ENCODE measurements at places on chromosomes 11 and 22.

DNA sequence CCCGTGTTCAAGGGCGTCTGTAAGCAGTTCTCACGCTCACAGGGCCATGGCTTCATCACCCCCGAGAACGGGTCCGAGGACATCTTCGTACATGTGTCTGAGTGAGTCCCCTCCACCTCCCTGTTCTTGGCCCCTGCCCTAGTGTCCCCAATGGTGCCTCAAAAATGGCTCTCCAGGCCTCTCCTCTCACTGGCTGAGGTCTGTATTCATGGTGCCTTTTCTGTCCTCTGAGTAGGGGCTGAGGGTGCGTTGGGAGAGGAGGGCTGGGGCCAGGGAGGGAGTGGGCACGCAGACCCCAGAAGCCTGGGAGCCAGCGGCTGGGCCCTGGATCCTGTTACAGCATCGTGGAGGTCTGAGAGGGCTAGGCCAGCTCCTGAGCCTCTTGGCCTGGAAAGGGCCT lies 12.9 kb downstream of the CSDC2 start:
- no peak for DNase-seq

GRCh38 chr22:44025171-44026065 lies 1.3 kb downstream of the PARVB start:
- no peak for DNase-seq

DNA sequence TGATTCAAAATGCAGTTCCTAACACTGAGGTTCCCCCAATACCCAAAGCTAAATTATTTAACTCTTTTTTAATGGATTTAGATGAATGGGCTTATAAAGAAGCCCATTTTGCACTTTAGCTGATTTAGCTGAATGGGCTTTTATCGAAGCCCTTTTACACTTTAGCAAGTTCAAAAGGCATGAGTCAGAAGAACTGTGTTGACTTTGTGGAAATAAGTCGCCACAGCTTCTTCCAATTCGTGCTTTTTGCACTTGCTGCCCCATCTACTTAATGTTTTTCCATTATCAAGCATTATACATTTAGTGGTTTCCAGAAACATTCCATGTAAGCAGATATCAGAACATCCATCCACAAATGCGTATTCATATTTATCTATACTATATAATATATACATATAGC lies 20.5 kb upstream of the GRIA4 start:
- no peak for DNase-seq

DNA sequence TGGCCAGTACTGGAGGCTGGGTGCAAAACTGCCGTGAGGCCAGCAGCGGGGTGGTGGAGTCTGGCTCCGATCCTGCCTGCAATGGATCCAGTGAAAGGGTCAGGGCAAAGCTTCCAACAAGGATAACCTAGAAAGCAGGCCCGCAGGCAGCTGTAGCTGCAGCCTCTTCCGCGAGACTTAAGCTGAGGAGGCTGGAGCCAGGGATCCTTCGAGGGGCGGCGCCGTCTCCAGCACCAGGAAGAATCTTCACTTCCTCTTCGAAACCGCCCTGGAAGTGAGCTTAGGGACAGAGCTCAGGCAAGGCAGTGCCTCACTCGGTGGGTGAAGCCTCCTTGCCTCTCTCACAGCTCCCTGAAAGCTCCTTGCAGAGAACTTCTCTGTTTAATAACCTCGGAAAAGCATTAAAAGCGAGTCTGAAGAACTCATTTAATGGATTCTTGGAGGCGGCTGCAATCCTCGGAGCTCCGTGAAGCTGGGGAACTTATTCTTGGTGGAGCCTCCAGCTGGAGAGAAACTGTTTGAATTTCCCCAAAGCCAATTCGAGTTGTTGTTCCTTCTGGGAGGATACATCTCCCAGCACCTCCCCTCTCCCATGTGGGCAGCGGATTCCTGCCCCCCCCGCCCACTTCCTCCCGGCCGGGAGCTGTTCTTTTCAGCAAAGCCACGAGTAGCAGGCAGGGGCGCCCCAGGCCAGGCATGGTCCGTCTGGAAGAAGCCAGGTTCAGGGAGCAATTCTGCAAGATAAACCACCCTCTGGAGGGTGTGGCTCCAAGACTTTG lies 169.9 kb downstream of the CTTN start:
- no peak for DNase-seq

DNA sequence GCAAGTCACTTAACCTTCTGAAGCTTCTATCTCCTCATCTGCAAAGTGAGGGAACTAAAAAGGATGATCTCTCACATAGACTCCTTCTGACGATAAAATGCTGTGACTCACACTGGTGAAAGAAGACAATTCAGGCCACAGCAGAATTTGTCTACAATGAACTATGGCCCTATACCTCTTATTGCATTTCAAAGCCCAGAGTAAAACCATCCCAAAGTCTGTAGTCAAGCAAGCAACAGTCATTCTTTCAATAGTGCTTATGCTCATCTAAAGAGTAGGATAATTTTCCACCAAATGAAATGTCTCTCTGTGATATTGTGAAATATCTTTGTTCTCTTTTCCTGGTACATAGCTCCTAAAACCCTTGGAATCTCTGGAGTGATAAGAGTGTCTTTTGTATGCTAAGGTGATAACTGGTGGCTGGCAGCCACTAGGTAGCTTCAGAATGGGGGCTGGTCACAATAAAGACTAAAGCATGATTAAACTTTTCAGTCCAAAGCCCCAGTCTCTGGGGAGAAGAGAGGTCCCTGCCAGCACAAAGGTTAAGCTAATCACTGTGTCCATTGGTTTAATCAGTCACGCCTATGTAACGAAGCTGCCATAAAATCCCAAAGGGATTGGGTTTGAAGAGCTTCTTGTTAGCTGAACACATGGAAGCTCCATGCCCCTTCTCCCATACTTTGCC lies 30.8 kb downstream of the SYTL2 start:
- no peak for DNase-seq

GRCh38 chr22:43118953-43119458 lies 8.5 kb downstream of the BIK start:
- no peak for DNase-seq

DNA sequence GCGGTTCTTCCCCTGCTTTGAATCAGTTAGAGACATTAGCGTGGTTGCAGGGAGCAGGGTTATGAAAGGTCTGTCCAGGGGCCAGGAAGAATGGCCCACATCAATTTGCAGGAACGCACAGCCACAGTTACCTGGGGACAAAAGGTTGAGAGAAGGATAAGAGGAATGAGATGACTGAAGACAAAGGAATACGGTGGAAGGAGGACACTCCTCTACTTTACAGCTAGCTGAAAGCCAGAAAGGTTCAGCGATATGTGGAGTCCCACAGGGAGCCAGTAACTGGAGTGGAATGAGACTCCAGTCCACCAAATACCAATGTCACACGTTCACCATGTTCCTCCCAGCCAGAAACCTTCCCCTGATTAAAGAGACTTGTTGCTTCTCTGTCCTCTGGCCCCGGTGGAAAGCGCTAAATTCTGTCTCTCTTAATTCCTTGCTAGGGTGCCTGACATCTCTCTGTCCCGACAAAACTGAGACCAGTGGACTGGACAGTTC lies 10.7 kb downstream of the XNDC1N start:
- no peak for DNase-seq

- DNase-seq = no peak
Measured at GRCh38 chr11:70530010-70530409, 131.7 kb downstream of the CTTN start.

- DNase-seq = no peak
Measured at GRCh38 chr22:30038219-30038618, 42.0 kb upstream of the HORMAD2 start.

- DNase-seq = no peak
Measured at GRCh38 chr11:61966734-61967115, 709 bp downstream of the FTH1 start.

GRCh38 chr11:96091476-96091875 lies 167.6 kb upstream of the MTMR2 start:
- DNase-seq = no peak

DNA sequence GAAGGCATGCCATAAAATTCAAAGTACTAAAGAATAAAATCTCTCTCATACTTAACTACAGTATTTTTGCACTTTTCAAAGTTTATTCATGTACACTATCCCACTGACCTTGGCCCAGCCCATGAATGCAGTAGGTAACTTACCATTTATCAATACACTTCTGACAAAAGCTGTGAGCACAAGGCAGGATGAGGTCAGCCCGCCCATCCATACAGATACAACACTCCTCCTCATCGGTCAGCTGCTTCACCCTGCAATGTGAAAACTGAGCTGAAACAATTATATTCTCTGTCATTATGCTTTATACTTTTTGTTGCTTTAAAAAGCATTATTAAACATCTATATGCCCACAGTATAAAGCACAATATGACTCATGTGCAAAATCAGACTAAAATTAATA lies 22.1 kb downstream of the RNF141 start:
- DNase-seq = no peak

DNA sequence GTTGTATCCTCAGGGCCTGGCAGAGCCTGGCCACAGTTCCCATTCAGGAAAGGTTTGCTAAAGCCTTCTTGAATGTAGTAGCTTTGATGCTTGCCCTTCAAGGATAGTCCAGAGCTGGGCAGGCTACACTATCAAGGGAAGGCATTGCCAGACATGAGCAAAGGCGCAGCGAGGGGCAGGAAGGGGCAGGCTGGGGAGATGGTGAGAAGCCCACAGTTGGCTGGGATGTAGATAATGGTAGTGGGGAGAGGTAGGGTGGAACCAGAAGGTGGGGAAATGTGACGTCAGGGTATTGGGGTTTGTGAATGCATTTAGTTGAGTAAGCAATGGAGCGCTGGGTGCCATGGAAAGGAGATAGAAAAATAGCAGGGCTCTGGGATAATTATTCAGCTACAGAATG lies 28.6 kb downstream of the LRRC32 start:
- DNase-seq = no peak

GRCh38 chr22:35258191-35258988 lies 1.1 kb downstream of the HMGXB4 start:
- DNase-seq = no peak

GRCh38 chr22:24289114-24289513 lies 18.5 kb downstream of the SPECC1L start:
- no peak for DNase-seq

DNA sequence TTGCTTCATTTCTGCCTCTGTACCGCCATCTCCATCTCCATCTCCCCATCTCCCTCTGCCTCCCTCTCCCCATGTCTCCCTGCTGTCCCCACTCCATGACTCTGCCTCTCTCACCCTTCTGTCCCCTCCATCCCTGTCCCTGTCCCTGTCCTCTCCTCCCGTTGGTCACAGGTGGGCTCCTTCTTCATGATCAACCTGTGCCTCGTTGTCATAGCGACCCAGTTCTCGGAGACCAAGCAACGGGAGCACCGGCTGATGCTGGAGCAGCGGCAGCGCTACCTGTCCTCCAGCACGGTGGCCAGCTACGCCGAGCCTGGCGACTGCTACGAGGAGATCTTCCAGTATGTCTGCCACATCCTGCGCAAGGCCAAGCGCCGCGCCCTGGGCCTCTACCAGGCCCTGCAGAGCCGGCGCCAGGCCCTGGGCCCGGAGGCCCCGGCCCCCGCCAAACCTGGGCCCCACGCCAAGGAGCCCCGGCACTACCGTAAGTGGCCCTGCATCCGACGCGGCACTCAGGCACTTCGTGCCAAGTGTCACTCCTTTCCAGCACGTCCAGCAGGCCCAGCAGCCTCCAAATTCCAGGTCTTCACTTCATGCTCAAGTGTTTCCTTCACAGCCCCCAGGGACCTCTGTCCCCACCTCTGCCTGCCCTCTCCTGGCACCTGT lies 76.0 kb downstream of the CACNA1I start:
- no peak for DNase-seq

GRCh38 chr22:40051322-40051721 lies 56.6 kb downstream of the FAM83F start:
- DNase-seq = no peak

GRCh38 chr11:11620173-11620920 lies 1.5 kb downstream of the GALNT18 start:
- DNase-seq = no peak

DNA sequence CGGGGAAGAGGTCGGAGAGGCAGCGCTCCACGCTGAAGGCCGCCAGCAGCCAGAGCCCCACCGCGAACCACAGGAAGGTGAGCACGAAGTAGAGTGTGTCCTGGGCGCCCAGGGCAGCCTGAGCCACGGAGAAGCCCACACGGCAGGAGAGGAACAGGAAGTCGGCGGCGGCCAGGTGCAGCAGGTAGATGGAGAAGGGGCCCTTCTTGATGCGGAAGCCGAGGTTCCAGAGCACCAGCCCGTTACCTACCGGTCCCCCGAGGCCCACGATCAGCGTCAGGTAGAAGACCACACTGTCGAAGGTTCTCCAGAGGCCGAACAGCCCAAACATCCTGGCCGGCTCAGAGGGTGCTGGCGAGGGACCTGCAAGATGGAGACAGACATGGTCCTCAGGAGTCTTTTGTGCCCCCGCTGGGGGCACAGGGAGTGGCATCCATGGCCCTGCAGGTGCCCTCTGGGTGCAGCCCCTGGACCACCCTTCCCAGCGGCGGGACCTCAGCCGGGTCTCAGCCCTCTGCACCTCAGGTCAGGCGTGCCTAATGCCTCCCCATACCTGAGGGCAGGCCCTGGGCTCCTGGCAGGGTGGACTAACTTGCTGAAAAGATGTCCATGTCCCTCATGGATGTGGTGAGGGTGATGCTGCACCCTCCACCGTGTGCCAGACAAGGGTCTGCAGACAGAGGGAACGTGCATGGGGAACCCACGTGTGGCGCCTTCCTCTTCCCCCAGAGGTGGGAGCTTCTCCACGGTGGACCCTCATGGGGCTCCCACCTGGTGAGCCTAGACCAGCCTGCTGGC lies at the start of gene MRGPRG:
MRGPRG (minus strand) TSS at position 331 of the 798 bp plus-strand sequence; CDS start at position 331, 0 bp downstream.
- no peak for DNase-seq

DNA sequence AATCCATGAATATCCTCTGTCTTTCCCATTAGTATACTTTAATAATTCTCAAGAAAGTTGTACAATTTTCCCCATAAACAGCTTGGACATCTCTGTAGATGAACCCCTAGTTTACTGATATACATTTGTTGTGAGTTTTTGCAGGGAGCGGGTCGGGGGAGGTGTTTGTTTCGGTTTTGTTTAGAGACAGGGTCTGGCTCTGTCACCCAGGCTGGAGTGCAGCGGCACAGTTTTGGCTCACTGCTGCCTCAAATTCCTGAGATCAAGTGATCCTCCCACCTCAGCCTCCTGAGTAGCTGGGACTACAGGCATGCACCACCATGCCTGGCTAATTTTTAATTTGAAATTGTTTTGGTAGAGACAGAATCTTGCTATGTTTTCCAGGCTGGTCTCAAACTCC lies 57.6 kb downstream of the IGLL5 start:
- DNase-seq = no peak

DNA sequence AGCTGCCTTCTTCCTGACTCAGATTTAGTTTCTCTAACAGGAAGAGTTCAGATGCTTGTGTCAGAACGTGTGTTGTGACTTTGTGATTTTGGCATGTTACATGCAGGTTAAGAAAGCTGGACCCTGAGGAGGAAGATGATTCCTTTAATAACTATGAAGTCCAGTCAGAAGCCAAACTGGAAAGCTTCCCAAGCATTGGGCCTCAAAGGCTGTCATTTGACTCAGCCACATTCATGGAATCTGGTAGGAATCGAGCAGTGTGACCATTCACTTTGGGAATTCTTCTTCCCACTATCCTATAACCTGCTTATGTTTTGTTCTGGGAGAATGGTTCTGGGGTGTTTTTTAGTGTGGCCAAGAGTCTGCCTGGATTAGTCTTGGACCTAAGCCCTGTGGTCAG lies 48.0 kb downstream of the CABIN1 start:
- DNase-seq = no peak

- DNase-seq = no peak
Measured at GRCh38 chr11:72643547-72643946, 30.7 kb downstream of the PDE2A start.

Data from NCI-H187 treated with DMSO at 0.1 percent for 48 hours (cell line).